ENCODE measurements at places on chromosomes 2 and 18.

DNA sequence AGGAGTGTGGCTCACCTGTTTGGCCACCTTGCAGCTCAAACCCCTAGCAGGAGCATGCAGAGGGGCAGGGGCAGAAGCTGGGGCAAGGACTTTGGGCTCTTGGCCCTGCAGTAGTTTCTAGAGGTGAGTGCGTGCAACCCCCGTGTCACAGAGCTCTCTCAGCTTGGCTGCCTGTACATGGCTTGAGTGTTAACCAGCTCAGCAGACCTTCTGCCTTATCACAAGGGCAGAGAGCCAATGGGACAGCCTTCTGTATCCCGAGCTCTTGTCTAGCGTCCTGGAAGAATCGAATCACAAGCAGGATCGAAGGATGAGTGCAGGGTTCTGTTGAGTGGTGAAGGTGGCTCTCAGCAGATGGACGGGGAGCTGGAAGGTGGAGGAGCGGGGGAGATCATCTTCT lies 120.3 kb upstream of the TMEM18 start:
- no peak for DNase-seq

DNA sequence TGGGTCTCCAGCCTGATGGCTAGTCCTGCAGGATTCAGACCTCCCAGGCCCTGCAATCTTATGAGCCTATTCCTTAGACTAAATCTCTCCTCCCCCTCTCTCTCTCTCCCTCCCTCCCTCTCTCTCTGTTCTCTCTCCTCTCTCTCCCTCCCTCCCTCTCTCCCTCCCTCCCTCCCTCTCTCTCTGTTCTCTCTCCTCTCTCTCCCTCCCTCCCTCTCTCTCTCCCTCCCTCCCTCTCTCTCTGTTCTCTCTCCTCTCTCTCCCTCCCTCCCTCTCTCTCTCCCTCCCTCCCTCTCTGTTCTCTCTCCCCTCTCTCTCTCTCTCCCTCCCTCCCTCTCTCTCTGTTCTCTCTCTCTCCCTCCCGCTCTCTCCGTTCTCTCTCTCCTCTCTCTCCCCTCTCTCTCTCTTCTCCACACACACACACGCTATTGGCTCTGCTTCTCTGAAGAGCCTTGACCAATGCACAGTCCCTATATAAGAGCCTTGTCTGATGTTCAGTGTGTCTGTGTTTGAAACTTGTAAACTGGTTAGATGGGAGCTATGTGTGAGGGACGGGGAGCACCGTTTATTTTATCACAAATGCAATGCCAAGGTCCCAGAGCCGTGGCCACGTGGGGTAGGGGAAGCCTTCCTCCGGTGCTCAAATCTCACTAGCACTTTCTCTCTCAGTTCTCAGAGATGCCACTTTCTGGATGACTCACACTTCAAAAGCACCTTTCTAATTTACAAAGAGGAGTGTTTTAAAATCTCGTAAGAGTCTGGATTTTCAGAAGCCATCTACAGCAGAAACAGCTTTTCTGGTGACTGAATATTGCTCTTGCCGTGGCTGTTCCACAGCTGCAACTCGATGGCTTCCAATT lies 9.4 kb upstream of the PRLH start:
- no peak for DNase-seq

DNA sequence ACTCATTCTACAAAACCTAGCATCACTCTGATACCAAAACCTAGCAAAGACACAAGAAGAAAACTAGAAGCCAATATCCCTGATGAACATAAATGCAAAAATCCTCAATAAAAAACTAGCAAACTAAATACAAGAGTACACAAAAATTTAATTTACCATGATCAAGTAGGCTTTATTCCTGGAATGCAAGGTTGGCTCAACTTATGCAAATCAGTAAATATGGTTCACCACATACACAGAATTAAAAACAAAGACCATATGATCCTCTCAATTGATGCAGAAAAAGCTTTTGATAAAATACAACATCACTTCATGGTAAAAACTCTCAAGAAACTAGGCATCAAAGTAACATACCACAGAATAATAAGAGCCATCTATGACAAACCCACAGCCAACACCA lies 188.3 kb downstream of the ETAA1 start:
- DNase-seq: no peak

DNA sequence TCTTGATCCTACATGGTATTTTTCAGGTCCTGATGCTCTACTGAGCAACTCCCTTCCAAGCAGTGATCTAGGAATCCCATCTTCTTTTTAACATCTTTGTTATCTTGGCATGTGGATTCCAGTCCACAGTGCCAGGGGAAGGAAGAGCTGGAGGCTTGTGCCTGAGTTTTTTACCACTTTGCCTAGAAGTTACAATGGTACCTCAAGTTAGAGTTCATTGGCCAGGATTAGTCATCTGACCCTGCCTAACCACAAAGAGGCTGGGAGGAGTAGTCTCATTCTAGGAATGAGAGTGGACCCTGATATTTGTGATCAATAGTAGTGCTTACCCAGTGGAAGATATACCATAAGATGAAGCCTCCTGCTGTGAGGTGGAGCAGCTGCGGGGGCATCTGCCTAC lies 109.3 kb downstream of the ADCYAP1 start:
- DNase-seq: no peak

DNA sequence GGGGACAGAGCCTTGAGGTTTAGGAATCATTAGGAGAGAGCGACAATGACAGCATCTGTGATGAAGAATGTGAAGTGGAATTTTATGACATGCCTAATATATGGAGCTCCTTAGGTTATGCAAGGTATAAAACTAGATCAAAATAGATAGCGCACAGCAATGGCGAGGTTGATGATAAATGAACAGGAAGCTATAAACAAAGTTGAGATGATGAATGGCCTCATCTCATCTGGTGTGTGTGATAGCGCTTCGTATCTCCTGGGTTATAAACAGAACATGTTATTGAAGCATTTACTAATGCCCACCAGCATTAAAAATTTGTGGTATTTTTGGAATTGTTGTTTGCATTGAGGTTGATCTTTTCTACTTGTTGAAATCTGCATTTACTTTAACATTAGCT lies 231.5 kb downstream of the LTBP1 start:
- DNase-seq: no peak

- no peak for DNase-seq
Observed at GRCh38 chr2:233228376-233228775, 23.1 kb upstream of the ATG16L1 start.

DNA sequence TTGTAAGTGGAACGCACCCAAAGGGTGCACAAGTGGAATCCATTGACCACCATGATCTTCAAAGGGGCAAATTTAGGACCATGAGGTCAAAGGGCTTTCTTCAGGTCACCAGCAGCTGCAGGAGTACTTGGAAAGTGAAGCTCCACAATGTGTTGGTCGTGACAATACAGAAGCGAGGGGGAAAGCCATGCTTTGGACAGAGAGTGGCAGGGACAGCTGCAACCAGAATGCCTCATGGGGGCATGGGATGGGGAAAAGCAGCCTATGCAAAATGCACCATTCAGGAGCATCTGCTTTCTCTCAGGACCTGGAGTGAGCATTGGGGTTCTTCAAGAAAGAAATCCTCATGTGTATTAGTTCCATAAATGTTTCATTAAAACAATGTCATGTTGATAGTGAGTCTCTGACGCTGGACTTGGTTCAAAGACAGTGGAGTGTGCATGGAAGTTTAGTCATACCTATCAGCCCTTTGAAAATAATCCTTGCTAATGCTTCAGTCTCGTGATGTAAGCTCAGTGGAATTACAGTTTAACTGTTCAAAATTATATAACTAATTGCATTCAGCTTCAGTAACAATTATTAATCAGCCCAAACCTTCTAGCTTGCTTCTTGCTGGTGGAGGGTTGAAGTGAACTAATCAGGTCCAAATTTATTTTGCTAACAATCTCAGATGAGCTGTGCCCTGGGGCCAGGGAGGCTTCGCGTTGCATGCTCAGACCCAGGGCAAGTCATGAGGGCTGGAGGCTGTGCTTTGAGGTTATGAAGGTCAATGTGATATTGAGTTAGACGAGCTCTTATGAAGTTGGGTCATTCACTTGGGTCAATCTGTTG lies 41.6 kb downstream of the ACKR3 start:
- DNase-seq: no peak

GRCh38 chr2:232419245-232420072 lies 12.8 kb downstream of the ALPG start:
- DNase-seq: no peak

- no peak for DNase-seq
Observed at GRCh38 chr2:7730449-7730848, 813.2 kb downstream of the RNF144A start.

GRCh38 chr18:49666045-49666775 lies 104.4 kb downstream of the LIPG start:
- no peak for DNase-seq

- DNase-seq: no peak
Observed at GRCh38 chr18:11310476-11311086, 161.2 kb upstream of the PIEZO2 start.

DNA sequence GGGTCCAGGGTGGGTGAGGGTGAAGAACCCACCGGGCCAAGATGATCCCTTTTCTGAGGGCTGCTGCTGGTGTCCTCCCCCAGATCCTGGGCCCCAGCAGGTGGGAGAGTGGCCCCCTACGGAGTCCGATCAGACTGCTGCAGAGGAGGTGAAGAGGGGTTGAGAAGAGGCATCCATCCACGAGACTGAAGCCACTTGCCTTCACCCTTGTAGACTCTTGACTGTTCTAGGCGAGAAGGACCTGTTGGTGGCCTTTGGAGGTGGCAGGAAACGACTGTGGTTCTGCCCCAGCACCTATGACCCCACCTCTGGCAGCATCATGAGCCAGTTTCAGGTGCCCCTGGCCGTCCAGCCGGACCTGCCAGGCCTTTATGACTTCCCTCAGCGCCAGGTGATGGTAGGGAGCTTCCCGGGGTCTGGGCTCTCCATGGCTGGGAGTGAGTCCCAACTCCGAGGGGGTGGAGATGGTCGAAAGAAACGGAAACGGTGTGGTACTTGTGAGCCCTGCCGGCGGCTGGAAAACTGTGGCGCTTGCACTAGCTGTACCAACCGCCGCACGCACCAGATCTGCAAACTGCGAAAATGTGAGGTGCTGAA lies 1.5 kb downstream of the TET3 start:
- DNase-seq: no peak

DNA sequence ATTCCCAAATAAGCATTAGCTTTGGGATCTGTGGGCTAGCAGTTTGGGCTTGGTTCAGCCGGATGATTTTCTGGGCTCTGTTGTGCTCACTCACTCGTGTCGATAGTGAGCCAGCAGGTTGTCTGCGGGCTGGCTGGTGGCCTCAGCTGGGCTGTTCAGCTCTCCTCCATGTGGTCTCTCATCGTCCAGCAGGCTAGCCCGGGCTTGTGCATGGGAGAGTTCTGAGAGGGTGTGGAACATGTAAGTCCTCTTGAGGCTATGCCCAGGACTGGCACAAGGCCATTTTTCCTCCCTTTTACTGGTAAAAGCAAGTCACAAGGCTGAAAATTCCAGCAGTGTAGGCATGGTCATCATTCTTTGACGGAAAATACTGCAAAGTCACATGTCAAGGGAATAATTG lies 38.5 kb downstream of the NTSR2 start:
- no peak for DNase-seq

DNA sequence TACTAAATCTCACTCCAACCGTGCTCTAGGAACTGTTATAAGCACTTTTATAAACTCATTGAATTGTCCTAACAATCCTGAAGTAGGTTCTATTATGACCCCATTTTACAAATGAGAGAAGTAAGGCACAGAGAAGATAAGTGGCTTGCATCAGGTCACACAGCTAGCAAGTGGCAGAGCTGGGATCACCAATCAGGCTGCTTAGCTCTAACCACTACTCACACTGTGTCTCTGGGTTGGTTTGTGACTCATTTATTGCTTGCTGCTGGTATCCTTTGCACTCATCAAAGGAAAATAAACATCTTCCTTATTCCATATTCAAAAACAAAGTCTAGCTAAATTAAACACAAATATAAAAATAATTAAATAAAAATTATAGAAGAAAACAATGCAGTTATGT lies 42.5 kb upstream of the IL1R2 start:
- DNase-seq: no peak

- DNase-seq: no peak
Observed at GRCh38 chr18:13574761-13575160, 151.6 kb downstream of the FAM210A start.

DNA sequence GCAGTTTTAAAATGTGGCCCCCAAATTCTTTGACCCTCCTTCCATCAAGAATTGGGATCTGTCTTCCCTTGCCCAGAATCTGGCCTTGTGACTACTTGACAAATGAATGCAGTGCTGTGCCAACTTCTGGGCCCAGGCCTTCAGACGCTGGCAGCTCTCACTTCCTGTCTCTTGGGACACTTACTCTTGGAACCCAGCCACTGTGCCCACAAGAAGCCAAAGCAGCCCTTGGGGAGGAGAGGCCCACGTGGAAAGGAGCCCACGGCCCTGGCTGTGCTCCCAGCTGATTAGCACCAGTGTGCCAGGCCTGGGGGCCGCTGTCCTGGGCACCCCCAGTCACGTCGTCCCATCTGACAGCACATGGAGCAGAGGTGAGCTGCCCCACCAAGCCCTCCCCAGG lies 56.6 kb downstream of the RPL37A start:
- no peak for DNase-seq

DNA sequence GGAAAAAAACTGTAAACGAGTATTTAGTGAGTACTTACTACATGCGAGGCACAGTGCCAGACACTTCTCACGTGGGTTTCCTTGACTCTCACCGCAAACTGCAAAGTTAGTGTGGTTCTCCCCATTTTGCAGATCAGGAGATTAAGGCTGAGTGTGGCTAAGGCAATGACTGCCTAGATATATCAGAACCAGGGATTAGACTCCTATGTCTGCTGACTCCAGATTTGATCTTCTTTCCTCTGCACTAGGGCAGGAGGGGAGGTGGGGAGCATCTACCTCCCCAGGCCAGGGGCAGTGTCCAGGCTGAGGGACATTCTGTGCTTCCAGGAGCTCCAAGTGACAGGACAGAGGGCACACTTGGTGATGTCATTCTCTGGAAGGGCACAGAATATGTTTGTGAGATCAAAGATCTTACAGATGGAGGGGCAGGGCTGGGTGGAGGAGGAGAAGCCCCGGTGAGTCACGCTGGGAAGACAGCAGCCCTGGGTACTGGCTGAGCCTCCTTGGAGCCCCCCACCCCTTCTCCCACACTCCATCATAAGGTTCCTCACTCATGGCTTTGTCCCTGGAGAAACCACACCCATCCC lies 92.4 kb downstream of the RHOB start:
- DNase-seq: no peak

GRCh38 chr18:35041815-35042387 lies 688 bp downstream of the MAPRE2 start:
- no peak for DNase-seq

GRCh38 chr2:27832396-27832795 lies 57.8 kb downstream of the RBKS start:
- DNase-seq: no peak

GRCh38 chr2:135225781-135226180 lies 173.7 kb downstream of the RAB3GAP1 start:
- no peak for DNase-seq

GRCh38 chr2:128320192-128320905 lies 1.7 kb upstream of the HS6ST1 start:
- DNase-seq: no peak

DNA sequence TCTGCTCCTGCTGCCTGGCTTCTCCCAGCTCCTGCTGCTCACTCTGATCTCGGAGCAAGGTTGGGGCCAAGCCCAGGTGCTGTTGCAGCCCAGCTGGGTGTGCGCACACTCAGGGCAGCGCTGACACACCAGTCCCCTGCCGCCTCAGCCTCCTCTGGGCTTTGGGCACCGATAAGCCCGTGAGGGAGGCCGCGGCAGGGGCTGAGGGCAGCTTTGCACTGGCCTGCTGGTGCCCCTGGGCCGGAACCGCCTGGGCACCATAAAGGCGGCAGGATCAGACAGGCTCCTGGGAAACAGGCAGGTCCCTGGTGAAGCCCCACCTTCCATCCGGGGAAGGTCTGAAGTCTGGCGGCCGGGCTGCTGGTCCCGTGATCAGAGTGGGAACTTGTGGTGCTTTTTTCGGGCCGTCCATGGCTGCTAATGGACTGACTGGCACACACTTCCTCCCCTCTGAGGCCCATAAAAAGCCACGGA lies 14.1 kb upstream of the EML6 start:
- DNase-seq: no peak
